Activated naive CD8-positive, alpha-beta T cell treated with anti-CD3 and anti-CD28 coated beads, Interleukin-2, amount 10 ng/mL, durations not matched to agents 7 days and 5 days (primary cell): ENCODE measurements at places on chromosomes 4 and X. TPM values are rescaled to one million over a fixed set of nuclear protein-coding genes. Genes with fewer than 3 reads are reported as not detected.

DNA sequence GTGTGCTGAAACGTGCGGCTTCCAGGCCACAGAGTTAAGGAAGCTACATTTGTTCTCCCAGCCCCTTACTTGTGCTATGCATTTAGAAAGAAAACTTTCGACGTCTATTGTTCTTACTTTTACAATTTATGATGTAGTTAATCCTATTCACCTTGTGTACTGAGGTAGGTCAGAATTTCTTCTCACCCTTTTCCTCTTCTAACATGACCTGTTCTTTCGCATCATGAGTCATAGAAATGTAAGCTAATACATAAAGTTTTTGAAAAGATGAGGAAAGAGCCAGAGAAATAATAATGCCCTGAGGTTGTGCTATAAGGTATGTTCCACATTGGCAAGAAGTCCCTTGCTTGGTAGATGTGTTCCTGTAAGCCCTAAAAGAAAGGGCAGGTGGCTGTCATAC is 298.3 kb downstream of the TRIML1 start:
- H3K27me3 ChIP-seq, result no peaks in the 10 kb centered on the region
- H3K36me3 ChIP-seq, result no peaks in the 10 kb centered on the region
- H3K4me3 ChIP-seq, result no peak overlapping the region
- no peaks in the 10 kb centered on the region for H3K4me1 ChIP-seq

GRCh38 chr4:144363890-144364289 is 223.4 kb upstream of the GYPA start:
- no peaks in the 10 kb centered on the region for H3K4me1 ChIP-seq
- no peak overlapping the region for H3K27ac ChIP-seq
- H3K27me3 ChIP-seq, result no peaks in the 10 kb centered on the region
- no peak for DNase-seq
- H3K36me3 ChIP-seq, result no peaks in the 10 kb centered on the region
- H3K4me3 ChIP-seq, result no peak overlapping the region

Gene VEGFD
- not detected for total RNA-seq

- peaks cover 26% of the 10 kb centered on the region for H3K36me3 ChIP-seq
- no peak overlapping the region for H3K4me3 ChIP-seq
- DNase-seq, result no peak
- no peaks in the 10 kb centered on the region for H3K27me3 ChIP-seq
- no peak overlapping the region for H3K27ac ChIP-seq
Measured at GRCh38 chr4:36224972-36225903, 19.1 kb downstream of the ARAP2 start.

Gene SYNPO2
- total RNA-seq, result 0.96 TPM

Gene TMEM131L
- total RNA-seq, result 57.2 TPM

DNA sequence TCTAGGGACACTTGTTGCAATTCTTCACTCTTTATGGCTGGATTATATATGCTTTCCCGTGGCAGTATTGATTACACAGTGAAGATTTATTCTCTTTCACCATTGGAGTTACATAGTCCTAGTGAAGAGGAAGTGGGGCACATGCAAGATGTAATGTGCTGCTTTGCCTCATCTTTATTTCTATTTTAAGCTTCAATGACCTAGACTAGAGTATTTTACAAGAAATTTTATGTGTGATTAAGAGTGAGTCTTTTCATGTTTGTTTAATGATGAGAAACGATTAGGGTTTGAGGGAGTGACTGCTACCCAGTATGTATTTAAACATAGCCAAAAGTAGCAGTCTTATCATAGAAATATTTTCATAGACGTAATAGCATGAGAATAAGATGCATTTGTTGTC is 30.8 kb downstream of the DIAPH2 start:
- no peak overlapping the region for H3K27ac ChIP-seq
- H3K36me3 ChIP-seq, result peaks cover 10% of the 10 kb centered on the region
- no peaks in the 10 kb centered on the region for H3K4me1 ChIP-seq
- no peaks in the 10 kb centered on the region for H3K27me3 ChIP-seq
- no peak for DNase-seq

Gene SLC38A5
- total RNA-seq, result 62.6 TPM

Gene GYPB
- total RNA-seq, result 1.3 TPM

DNA sequence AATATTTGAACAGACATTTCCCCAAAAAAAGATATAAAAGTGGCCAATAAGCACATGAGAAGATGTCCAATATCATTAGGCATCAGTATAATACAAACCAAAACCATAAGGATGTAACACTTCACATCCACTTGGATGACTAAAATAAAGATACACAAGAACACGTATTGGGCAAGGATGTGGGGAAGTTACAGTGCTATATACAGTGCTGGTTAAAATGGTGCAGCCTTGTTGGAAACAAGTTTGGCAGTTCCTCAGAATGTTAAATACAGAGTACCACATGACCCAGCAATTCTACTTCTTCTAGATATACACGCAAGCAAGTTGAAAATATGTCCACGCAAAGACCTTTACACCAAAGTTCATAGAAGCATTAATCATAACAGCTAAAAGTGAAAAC is 58.9 kb downstream of the HAUS3 start:
- H3K27ac ChIP-seq, result no peak overlapping the region
- H3K4me3 ChIP-seq, result no peak overlapping the region
- H3K36me3 ChIP-seq, result peaks cover 13% of the 10 kb centered on the region
- H3K4me1 ChIP-seq, result peaks cover 2% of the 10 kb centered on the region
- H3K27me3 ChIP-seq, result peaks cover 3% of the 10 kb centered on the region

- H3K4me1 ChIP-seq, result no peaks in the 10 kb centered on the region
- no peak overlapping the region for H3K4me3 ChIP-seq
Measured at GRCh38 chr4:150385606-150386005, 196.3 kb upstream of the MAB21L2 start.

Gene PHEX
- 0.55 TPM for total RNA-seq

GRCh38 chr4:139759097-139759496 is 93.5 kb downstream of the MGST2 start:
- DNase-seq, result no peak
- no peak overlapping the region for H3K4me3 ChIP-seq
- peaks cover 4% of the 10 kb centered on the region for H3K36me3 ChIP-seq
- no peak overlapping the region for H3K27ac ChIP-seq

DNA sequence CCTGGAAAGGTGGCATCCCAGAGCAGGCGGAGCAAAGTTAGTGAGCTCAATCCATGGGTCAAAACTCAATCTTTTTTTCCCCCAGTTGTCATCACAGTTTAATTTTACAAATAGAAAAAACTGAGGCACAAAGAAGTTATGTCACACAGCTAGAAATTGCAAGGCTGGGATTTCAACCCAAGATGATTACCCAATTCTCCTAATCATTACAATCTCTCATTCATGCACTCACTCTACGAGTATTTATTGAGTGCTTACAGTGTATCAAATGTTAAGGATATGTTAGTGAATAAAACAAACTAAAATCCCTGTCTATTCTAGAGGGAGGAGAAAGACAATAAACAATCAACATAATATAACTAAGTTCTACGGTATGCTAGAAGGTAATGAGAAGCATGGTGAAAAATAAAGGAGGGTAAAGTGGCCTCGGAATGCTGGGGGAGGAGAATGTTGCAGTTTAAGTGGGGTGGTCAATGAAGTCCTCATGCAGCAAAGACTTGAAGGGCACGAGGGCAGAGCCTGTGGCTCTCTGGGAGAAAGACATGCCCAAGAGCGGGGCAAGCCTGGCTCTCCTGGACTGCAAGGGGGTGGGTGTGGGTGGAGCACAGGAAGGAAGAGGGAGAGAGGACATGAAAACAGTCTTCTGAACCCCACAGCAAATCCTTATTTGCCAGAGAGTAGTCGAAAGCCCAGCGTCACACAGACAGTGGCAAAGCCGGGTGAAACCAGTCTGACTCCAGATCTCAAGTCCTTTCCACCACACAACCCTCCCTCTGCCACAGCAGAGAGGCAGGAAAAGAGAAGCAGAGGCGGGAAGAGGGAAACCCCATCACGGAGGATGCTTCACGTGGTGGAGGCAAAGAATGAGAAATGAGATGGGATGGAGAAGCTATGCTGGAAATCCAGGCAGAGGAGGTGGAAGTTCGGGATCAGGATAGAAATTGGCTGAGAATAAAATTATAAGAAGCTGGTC is 48.3 kb downstream of the RAB33B start:
- DNase-seq, result no peak
- H3K36me3 ChIP-seq, result peaks cover 9% of the 10 kb centered on the region
- H3K27me3 ChIP-seq, result peaks cover 2% of the 10 kb centered on the region
- H3K27ac ChIP-seq, result peak overlapping the region; percentile 42

DNA sequence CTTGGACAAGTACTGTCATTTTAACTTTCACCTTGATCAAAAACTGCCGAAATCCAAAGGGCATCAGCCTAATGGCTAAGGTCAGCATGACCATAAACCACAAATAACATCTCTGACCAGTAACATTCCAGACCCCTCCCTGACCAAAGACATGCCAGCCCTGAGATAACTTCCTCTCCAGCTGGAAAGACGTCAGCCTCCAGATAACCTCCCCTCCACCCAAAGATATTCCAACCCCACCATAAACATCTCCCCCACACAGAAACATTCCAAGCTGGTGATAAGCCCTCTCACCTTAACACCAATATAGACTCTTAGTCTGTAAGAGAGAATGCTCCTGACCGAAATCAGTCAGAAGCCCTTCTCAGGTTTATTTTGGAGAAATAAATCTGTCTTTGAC is 7.4 kb downstream of the PPP1R2C start:
- no peak overlapping the region for H3K27ac ChIP-seq
- H3K27me3 ChIP-seq, result no peaks in the 10 kb centered on the region
- DNase-seq, result no peak
- H3K4me1 ChIP-seq, result no peaks in the 10 kb centered on the region
- no peaks in the 10 kb centered on the region for H3K36me3 ChIP-seq

Gene PROM1
- total RNA-seq, result not detected

DNA sequence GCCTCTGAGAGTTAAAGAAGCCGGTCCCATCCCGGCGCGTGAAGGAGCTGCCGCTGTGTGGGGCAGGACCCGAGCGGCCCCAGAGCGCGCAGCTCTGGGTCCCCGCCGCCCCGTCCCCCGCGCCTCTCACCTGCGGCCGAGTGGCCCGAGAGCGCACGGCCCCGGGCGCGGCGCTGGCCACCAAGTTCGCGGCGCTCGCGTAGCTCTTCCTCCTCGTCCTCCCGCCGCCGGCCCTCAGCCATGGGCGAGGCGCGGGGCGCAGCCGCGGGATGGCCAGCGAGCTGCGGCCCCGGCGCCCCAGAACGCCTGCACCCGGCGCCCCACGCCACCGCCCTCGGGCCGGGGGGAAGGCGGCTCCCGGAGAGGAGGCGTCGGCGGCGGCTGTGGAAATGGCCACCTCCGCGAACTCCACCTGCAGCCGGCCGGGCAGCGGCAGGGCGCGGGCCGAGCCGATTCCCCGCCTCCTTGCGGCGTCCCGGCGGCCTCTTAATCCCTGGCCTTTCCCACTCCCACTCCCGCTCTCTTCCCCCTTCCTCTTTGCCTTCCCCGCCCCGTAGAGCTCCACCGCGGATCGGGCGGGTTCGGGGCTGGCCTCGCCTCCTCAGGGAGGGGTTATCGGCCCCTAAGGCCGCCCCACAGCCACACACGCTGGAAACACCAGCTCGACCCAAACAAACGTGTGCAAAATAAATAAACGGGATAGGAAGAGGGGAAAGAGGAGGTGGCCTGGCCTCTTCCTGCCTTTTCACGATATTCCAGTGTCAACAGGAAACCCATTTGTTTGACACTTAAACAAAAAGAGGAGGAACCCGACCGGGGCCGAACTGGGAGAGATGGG is at the start of gene SH3D19:
Gene SH3D19 (minus strand): TSS at position 495 of the 838 bp plus-strand sequence. CDS start 253 bp downstream, at position 242.
- peaks cover 9% of the 10 kb centered on the region for H3K4me1 ChIP-seq
- H3K27ac ChIP-seq, result no peak within 1 kb of the TSS
- H3K27me3 ChIP-seq, result peaks cover 51% of the 10 kb centered on the region
- DNase-seq, result peak; percentile 36
- H3K4me3 ChIP-seq, result peak within 1 kb of the TSS; percentile 80

Gene ARFIP1
- 18.4 TPM for total RNA-seq

- no peaks in the 10 kb centered on the region for H3K27me3 ChIP-seq
- no peak for DNase-seq
- H3K36me3 ChIP-seq, result peaks cover 47% of the 10 kb centered on the region
- peaks cover 13% of the 10 kb centered on the region for H3K4me1 ChIP-seq
- no peak overlapping the region for H3K27ac ChIP-seq
- no peak overlapping the region for H3K4me3 ChIP-seq
Measured at GRCh38 chr4:108008721-108009120, 19.0 kb downstream of the HADH start.

DNA sequence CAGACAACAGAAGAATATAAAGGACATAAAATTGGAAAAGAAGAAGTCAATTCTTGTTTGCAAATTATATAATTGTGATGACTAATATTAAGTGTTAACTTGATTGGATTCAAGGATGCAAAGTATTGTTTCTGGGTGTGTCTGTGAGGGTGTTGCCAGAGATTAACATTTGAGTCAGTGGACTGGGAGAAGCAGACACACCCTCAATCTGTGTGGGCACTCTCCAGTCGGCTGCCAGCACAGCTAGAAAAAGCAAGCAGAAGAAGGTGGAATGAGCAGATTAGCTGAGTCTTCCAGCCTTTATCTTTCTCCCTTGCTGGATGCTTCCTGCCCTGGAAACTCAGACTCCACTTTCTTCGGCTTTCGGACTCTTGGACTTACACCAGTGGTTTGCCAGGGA is 51.7 kb downstream of the UBE2NL start:
- H3K27me3 ChIP-seq, result no peaks in the 10 kb centered on the region
- H3K4me1 ChIP-seq, result no peaks in the 10 kb centered on the region
- no peak overlapping the region for H3K4me3 ChIP-seq
- H3K27ac ChIP-seq, result no peak overlapping the region

- H3K27me3 ChIP-seq, result no peaks in the 10 kb centered on the region
- no peaks in the 10 kb centered on the region for H3K36me3 ChIP-seq
- H3K4me3 ChIP-seq, result no peak overlapping the region
- no peak overlapping the region for H3K27ac ChIP-seq
- H3K4me1 ChIP-seq, result no peaks in the 10 kb centered on the region
Measured at GRCh38 chr4:159787901-159788300, 685.0 kb downstream of the RAPGEF2 start.

DNA sequence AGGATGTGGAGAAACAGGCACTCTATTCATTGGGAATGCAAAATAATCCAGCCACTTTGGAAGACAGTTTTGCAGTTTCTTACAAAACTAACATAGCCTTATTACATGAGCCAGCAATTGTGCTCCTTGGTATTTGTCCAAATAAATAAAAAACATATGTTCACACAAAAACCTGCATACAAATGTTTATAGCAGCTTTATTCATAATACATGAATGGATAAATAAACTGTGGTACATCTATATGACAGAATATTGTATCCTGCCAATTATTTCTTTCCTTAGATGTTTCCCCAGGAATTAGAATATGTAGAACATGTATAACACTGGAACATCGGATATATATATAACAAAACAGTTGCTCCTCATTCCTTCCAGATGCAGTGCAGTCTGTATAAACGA is 57.7 kb upstream of the VEGFC start:
- H3K36me3 ChIP-seq, result no peaks in the 10 kb centered on the region
- no peak for DNase-seq
- no peaks in the 10 kb centered on the region for H3K4me1 ChIP-seq
- no peaks in the 10 kb centered on the region for H3K27me3 ChIP-seq
- no peak overlapping the region for H3K4me3 ChIP-seq

Gene CSN1S1
- not detected for total RNA-seq

Gene PARM1
- total RNA-seq, result not detected

DNA sequence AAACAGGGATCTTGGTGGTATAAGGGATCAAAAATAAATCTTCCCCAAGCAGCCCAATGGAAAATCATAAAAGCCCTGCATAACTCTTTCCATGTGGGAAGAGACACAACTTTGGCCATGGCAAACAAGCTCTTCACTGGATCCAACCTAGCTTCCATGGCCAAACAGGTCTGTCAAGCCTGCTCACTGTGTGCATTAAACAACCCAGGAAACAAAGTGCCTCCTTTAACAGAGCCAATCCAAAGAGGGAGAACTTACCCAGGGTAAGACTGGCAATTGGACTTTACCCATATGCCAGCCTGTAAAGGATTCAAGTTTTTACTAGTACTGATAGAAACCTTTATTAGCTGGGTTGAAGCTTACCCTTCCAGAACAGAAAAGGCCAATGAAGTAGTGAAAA is 7.6 kb upstream of the HERC5 start:
- DNase-seq, result no peak
- H3K4me1 ChIP-seq, result peaks cover 10% of the 10 kb centered on the region
- no peak overlapping the region for H3K4me3 ChIP-seq
- no peak overlapping the region for H3K27ac ChIP-seq
- no peaks in the 10 kb centered on the region for H3K27me3 ChIP-seq
- peaks cover 35% of the 10 kb centered on the region for H3K36me3 ChIP-seq
